Activated CD8-positive, alpha-beta memory T cell treated with anti-CD3 and anti-CD28 coated beads for 36 hours (primary cell): ENCODE measurements at places on chromosomes 12 and 14. TPM values are rescaled to one million over a fixed set of nuclear protein-coding genes. Genes with fewer than 3 reads are reported as not detected.

Gene ANO2
- not detected for total RNA-seq

Gene DLGAP5
- 46.6 TPM for total RNA-seq

Gene IL22
- total RNA-seq, result 1.4 TPM

Gene OR4E2
- total RNA-seq, result not detected

Gene RAD9B
- 0.95 TPM for total RNA-seq

Gene KRT6B
- total RNA-seq, result not detected

Gene PAWR
- 5.0 TPM for total RNA-seq

Gene SALL2
- total RNA-seq, result 3.1 TPM

Gene VCPKMT
- total RNA-seq, result 15.8 TPM
